ENCODE measurements at places on chromosomes 7 and 10. TPM values are rescaled to one million over a fixed set of nuclear protein-coding genes. Genes with fewer than 3 reads are reported as not detected.

The SPDYE5 gene
- not detected for total RNA-seq

The SLC18A3 gene
- not detected for total RNA-seq

The WNT8B gene
- total RNA-seq = not detected

The PRKCQ gene
- total RNA-seq = not detected

The UCMA gene
- not detected for total RNA-seq

DNA sequence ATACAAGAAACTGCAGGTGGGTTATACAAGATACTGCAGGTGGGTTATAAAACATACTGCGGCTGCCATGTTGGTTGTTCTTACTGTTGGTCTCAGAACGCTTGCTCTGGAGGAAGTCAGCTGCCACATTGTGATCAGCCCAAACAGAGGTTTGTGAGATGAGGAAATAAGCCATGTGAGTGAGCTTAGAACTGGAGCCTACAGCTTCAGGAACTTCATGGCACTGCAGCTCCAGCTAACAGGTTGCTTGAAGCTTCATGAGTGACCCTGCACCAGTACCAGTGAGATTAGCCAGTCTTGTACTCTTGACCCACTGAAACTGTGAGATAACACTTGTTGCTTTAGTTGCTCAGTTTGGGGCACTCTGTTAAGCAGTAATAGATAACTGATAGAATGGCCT lies 74.5 kb upstream of the PRKCQ start:
- no peak overlapping the region for H3K27ac ChIP-seq
- H3K4me1 ChIP-seq = no peaks in the 10 kb centered on the region
- H3K27me3 ChIP-seq = peaks cover 18% of the 10 kb centered on the region
- no peaks in the 10 kb centered on the region for H3K36me3 ChIP-seq

DNA sequence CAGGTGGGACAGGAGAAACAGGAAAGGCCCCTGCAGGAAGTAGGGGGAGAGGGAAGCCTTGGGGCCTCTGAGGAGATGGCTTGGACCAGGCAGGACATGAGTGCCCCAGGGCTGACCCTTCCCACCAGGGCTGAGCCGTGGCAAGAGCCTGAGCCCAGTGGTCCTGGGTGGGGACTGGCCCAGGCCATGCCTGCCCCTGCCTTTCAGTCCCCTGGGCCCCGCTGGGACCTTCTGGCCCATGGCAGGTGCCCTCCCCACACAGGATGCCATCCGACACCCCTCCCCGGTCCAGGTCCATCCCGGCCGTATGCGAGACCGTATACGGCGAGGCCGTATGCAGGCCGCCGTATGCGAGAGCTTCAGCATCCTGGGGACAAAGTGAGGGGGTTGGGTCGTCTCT lies 2.0 kb downstream of the GRIFIN start:
- no peak overlapping the region for H3K4me3 ChIP-seq
- peaks cover 8% of the 10 kb centered on the region for H3K4me1 ChIP-seq
- H3K36me3 ChIP-seq = no peaks in the 10 kb centered on the region
- H3K27me3 ChIP-seq = no peaks in the 10 kb centered on the region

GRCh38 chr10:124587811-124588211 lies 126.2 kb downstream of the LHPP start:
- H3K27ac ChIP-seq = no peak overlapping the region
- no peak overlapping the region for H3K4me3 ChIP-seq
- H3K27me3 ChIP-seq = no peaks in the 10 kb centered on the region
- H3K4me1 ChIP-seq = no peaks in the 10 kb centered on the region

DNA sequence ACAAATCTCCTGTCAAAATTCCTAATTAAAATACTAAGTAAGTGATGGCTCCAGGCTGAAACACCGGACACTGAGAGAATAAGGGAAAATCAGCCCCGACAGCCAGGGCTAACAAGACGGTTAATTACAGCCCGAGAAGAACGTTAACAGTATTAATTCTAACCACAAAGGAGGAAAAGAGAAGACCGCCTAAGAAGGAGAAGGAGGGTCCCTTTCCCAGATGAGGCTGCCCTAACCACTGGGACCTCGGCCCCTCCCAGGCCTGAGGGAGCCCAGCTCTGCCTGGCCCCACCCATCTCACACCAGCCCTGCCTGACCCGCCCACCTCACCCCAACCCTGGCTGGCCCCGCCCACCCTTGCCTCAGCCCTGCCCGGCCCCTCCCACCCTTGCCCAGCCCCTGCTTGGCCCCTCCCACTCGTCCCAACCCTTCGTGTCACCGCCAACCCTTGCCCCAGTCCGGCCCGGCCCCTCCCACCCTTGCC lies 51.3 kb downstream of the PWWP2B start:
- H3K4me1 ChIP-seq = peaks cover 16% of the 10 kb centered on the region
- H3K4me3 ChIP-seq = no peak overlapping the region
- H3K27me3 ChIP-seq = no peaks in the 10 kb centered on the region
- H3K36me3 ChIP-seq = no peaks in the 10 kb centered on the region
- H3K27ac ChIP-seq = peak overlapping the region; percentile 28

GRCh38 chr7:4188651-4189050 lies 493.4 kb upstream of the FOXK1 start:
- H3K27me3 ChIP-seq = no peaks in the 10 kb centered on the region
- H3K36me3 ChIP-seq = no peaks in the 10 kb centered on the region
- H3K27ac ChIP-seq = no peak overlapping the region
- no peak for DNase-seq
- H3K4me3 ChIP-seq = no peak overlapping the region

- H3K4me1 ChIP-seq = peaks cover 72% of the 10 kb centered on the region
- H3K36me3 ChIP-seq = no peaks in the 10 kb centered on the region
- DNase-seq = peak; percentile 83
- no peaks in the 10 kb centered on the region for H3K27me3 ChIP-seq
- peak within 1 kb of the TSS; percentile 35 for H3K4me3 ChIP-seq
- H3K27ac ChIP-seq = no peak within 1 kb of the TSS
These were observed at the start of gene LFNG for GRCh38 chr7:2519119-2519930. Gene LFNG, plus strand, starts transcription at chr7:2519774. Its CDS starts 88 bp downstream, at chr7:2519862.

- no peaks in the 10 kb centered on the region for H3K27me3 ChIP-seq
- H3K4me3 ChIP-seq = no peak overlapping the region
- no peaks in the 10 kb centered on the region for H3K4me1 ChIP-seq
- H3K36me3 ChIP-seq = no peaks in the 10 kb centered on the region
These were observed 74.1 kb upstream of the GRB10 start for GRCh38 chr7:50856806-50857205.

- no peak for DNase-seq
- no peak overlapping the region for H3K4me3 ChIP-seq
- H3K36me3 ChIP-seq = no peaks in the 10 kb centered on the region
- H3K4me1 ChIP-seq = no peaks in the 10 kb centered on the region
- no peak overlapping the region for H3K27ac ChIP-seq
These were observed 71.9 kb downstream of the ELFN1 start for GRCh38 chr7:1741751-1742554.

Data from SJSA1 (cell line).